ENCODE measurements at places on chromosomes 12 and 14.
A peak's percentile ranks its signal among the peaks of the same experiment; 100 is the strongest.

DNA sequence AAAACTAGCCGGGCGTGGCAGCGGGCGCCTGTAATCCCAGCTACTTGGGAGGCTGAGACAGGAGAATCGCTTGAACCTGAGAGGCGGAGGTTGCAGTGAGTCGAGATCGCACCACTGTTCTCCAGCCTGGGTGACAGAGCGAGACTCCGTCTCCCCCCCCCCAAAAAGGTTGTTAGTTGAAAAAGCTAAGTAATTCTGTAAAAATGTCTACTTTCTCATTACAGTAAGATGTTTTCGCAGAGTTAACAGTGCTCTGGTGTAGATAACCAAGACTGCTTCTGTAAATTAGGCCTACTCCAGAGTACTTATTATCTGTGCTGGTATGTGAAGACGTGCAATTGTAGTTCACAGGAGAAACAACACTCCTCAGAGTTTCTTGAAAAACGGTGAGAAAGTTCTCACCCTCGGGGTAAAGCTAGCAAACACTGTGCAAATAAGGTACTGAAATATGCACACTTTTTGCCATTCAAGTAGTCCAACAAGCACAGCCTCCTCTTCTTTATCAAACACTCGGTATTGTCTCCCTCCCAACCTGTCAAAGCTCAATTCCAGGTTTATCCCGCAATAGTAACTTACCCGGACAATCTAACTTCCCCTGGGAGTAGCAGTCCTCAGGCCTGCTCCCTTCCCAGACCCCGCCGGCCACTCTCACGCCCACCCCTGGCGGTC, 974 bp downstream of the BTBD7 start:
- peak; percentile 8 for DNase-seq

GRCh38 chr12:19453961-19454360, 14.7 kb downstream of the AEBP2 start:
- DNase-seq: no peak

DNA sequence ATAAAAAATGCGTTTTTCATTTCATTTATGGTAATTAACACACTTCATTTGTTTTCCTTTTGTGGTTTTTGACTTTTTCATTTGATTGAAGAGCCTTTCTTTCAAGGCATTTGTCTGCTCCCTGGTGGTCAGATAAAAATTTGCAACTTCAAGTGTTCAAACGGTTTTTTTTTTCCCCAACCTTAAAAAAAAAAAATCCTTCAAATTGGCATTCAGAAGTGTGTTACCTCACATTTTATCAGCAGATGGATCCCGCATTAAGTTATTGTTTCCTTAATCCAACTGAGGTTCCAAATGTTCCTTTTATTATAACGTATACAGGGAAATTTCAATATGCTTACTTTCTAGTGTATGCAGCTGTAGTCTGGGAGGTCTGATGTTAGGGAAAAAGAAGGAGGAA, 47.2 kb downstream of the MYF5 start:
- DNase-seq: peak; percentile 69

GRCh38 chr14:54805070-54805444, 97.6 kb downstream of the GCH1 start:
- DNase-seq: no peak

GRCh38 chr14:63542231-63542999, 762 bp downstream of the PPP2R5E start:
- DNase-seq: peak; percentile 28

DNA sequence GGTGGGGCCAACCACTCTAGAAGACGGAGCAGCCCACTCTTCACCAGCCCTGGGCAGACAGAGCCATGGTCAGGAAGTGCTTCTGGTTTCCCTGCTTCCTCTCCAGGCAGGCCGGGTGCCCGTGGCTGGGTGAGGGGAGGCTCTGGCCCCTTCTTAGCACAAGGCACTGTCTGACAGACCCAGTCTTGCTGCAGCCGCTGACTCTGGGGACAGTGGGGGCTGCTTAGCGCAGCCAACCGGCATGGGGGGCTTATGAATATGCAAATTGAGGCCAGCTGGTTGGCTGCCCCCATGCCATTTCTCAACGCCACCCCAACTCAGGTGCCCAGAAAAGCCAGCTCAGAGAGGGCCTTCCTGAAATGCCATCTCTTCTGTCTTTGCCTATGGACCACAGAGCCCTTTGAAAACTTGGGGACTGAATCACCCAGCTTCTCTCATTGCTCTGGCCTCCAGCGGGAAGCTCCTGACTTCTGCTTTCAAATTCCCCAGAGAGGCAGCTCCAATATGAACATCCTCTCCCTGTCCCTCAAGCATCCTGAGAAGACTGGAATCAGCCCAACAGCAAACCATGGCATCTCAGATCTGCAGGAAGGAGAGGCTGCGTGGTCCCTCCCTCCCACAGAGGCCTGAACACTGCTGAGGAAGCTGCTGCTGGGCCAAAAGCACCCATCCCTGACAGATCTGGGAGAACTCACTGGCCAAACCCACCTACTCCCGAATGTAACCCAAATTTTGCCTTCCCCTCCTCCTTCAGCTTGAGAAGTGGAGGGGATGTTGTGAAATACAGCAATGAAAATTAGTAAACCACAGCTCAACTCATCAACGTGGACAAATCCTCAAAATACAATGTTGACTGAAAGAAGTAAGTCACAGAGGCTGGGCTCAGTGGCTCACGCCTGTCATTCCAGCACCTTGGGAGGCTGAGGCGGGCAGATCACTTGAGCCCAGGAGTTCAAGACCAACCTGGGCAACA, at the start of gene PROX2:
PROX2 (minus strand) TSS at position 205 of the 973 bp plus-strand sequence. CDS start 12,311 bp downstream, outside the sequence.
- no peak for DNase-seq

DNA sequence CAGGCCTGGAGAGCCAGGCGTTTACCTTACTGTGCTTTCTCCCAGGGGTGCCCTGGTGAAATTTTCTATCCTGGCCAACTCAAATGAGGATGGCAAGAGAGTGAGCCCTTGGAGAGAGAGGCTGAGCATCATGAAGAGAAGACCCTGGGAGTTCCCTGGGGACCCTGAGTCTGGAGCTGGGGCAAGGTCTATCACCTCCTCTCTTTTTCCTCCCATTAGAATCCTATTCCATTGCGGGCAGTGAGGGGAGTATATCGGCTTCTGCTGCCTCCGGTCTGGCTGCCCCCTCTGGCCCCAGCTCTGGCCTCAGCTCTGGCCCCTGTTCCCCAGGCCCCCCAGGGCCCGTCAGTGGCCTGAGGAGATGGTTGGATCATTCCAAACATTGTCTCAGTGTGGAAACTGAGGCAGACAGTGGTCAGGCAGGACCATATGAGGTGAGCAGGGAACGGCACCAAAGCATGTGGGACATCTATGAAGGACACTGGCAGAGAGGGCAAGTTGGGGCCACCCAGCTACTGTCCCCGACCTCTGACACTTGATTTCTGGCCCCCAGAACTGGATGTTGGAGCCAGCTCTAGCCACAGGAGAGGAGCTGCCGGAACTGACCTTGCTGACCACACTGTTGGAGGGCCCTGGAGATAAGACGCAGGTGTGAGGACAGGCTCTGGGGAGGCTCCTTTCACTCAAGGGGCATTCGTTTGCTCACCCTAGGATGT, 1.6 kb downstream of the ARHGEF25 start:
- DNase-seq: no peak

- DNase-seq: peak; percentile 34
Measured at GRCh38 chr14:78170203-78170602, at the start of gene NRXN3. Gene NRXN3 (plus strand): TSS chr14:78170373. CDS start chr14:78243094, 72,721 bp downstream.

- peak; percentile 49 for DNase-seq
Measured at GRCh38 chr14:103122585-103122946, 695 bp upstream of the TNFAIP2 start.

DNA sequence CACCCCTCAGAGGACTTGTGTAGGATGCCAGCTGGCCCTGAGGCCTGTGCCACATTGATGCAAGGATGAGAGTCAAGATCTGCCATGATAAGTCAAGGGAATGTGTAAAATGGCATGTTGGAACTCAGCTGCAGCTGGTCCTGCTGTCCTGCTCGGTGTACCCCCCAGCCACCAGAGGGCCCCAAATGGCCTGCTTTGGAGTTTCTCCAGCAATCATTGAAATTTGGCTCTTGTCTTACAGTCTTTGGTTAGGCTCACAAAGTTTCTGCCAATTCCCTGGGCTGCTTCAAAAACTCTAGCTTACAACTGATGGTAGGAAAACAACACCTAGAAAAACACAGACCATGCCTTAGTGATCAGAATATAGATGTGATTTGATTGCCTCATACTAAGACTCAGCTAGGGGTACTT, 76.8 kb downstream of the HSD17B6 start:
- DNase-seq: peak; percentile 69

DNA sequence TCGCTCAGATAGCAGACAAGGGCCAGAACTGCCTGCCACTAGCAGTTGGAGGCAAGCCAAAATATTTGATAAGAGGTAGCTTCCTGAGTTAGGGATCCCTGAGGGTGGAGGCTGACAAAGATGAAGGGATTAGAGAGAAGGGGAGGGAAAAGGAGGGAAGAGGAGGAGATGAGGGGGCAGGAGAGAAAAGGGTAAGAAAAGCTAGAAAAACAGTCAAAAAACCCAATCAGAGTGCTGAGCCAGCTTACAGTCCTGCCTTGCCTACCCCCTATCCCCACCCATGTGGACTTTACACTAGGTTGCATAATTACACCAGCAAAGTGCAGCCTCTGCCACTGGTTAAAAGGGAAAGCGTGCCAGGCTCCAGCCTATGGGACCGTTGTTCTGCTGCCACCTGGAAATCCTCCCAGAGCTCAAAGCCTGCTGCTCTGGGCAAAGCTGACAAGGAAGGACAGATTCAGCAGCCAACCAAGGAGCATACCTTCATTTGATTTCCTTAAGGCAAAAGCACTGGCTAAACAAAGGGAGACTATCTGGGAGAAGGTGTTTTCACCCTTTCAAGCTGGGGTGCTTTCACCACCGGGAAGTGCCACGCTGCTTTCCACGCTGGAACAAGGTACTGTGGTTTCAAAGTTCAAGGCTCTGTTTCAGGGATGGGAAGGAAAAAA, 3.8 kb upstream of the NUMB start:
- peak; percentile 60 for DNase-seq

DNA sequence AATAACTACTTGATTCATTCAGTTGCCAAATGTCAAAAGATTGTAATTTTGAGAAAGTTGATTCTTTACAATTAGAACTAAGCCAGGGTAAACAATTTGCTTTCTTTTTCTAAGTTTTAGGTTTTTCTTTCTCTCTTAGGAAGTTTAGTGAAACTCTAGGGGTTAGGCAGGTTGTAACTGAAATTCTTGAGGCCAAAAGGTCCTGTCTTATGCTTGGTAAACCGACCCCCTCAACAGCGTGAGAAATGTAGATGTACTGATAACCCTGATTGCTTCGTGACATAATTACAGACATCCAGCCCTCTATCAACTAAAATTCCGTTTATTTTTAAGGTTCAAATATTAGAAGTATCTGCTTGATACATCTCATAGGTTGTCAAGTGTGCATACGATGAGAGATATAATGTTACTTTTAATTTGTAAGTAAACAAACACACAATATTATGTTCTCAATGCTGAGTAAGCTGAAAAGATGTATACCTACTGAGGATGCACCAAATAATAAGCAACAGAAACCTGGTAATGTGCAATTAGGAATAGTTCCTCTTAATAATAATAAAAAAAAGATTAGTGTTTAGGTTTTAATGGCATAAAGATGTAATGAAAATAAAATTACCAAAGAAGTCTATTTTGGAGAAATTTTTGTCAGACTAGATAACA, 7.2 kb downstream of the FUT8 start:
- DNase-seq: no peak

Data from ACHN (cell line).